ENCODE measurements at places on chromosomes 2 and 18.

- DNase-seq, result no peak
Observed at GRCh38 chr2:196989496-196989895, 63.0 kb upstream of the PGAP1 start.

- no peak for DNase-seq
Observed at GRCh38 chr2:147844697-147845410, at the start of gene ACVR2A. Gene ACVR2A, plus strand, starts transcription at chr2:147845029. Its CDS starts 124 bp downstream, at chr2:147845153.

- DNase-seq, result no peak
Observed at GRCh38 chr18:65343571-65343970, 407.2 kb upstream of the CDH7 start.

GRCh38 chr2:57806449-57806968 lies 240.1 kb upstream of the VRK2 start:
- DNase-seq, result no peak

- DNase-seq, result no peak
Observed at GRCh38 chr2:73697606-73698005, 39.5 kb downstream of the TPRKB start.

DNA sequence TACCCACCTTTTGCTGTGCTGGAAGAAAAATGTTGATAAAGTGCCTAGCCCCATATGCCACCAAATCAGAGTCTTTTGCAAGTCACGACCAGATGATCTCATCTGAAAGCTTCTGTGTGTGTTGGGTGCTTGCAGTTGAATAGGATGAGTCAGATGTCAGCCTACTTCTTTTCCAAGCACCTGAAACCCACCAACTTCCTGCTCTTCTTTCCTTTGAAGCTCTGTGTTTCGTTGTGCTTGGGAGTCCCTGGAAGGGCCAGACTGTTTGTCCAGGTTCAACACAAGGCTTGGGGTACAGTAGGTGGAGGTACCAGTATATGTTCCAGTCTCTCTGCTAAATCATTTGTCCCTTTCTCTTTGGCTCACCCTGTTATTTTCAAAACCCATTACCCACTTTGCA lies 36.8 kb upstream of the LCLAT1 start:
- peak; percentile 75 for DNase-seq

DNA sequence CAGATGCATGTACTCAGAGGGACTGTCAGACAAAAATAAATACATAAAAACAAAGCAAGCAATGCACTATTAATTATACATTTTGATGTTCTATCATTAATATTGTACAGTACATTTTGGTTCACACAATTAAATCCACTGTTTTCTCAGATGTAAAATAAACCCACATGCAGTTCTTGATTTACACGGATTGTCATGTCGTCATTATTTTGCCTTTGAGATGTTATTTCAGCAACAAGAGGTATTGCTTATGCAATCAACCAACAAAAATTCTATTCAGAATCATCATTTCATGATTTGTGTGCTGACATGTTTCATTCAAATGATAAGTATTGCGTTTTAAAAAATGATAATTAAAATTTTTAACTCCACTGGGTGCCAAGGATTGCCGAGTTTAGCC lies 79.2 kb downstream of the TSHZ1 start:
- no peak for DNase-seq

DNA sequence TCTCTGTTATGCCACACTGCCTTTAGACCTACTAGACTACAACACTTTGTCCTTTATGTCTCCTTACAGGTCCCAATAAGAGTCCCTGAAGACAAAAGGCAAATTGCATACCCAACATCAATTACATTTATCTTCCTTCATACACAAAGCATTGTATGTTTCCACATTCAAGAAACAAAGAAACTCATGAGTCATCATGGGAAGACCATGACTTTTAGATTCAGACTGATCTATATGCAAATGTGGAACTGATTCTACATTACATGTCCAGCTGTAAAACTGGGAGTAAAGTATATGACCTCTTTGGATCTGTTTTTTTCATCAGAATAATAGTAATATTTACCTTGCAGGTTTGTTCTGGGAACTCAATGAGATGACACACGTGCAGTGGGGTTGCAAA lies 25.2 kb upstream of the HNMT start:
- no peak for DNase-seq

GRCh38 chr2:70069049-70069448 lies 18.2 kb upstream of the PCBP1 start:
- no peak for DNase-seq

- no peak for DNase-seq
Observed at GRCh38 chr2:195408196-195408595, 248.8 kb upstream of the SLC39A10 start.

- no peak for DNase-seq
Observed at GRCh38 chr2:111178296-111178695, 57.6 kb downstream of the BCL2L11 start.

GRCh38 chr18:63470751-63471150 lies 6.0 kb upstream of the SERPINB5 start:
- DNase-seq, result no peak

GRCh38 chr2:13682540-13683272 lies 949.8 kb upstream of the LRATD1 start:
- no peak for DNase-seq

DNA sequence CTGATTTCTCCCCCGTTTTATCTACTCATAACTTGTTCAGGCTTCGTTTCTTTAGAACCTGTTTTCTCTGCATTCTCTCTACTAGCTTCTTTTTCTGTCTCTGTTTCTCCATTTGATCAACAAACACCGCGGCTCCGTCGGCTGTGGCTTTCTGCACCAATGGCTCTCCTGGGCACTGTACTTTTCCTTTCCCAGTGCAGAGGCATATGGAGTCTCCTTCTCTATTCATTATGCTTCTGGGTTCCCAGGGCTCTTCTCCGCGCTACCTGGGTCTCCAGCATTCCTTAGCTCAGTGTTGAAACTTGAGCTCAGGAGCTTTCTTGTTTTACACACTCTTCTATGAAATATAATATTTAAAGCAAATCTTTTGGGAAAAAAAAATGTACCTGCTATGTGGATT lies 196.6 kb upstream of the SOX11 start:
- no peak for DNase-seq

DNA sequence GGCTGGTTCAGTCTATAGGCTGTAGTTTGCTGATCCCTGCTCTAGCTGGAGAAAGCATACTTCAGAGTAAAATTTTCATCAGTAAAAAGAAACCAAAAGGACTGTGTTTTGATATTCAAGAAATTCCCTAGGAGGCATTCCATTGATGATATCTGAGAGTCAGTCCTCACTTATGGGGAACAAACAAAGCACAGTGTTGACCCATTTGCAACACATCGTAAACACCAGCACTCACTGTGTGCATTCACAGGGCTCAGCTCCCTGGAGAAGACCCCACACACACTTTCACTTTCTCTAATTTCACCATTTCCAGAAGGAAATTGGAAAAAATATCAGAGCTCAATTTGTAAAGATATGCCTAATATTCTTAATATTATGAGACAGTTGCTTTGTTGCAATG lies 147.1 kb downstream of the PIEZO2 start:
- no peak for DNase-seq

GRCh38 chr2:155062250-155062921 lies 363.9 kb downstream of the KCNJ3 start:
- DNase-seq, result no peak

- DNase-seq, result no peak
Observed at GRCh38 chr2:237896507-237896892, 37.1 kb downstream of the RAMP1 start.

GRCh38 chr2:62114564-62114963 lies 81.4 kb upstream of the B3GNT2 start:
- DNase-seq, result no peak

DNA sequence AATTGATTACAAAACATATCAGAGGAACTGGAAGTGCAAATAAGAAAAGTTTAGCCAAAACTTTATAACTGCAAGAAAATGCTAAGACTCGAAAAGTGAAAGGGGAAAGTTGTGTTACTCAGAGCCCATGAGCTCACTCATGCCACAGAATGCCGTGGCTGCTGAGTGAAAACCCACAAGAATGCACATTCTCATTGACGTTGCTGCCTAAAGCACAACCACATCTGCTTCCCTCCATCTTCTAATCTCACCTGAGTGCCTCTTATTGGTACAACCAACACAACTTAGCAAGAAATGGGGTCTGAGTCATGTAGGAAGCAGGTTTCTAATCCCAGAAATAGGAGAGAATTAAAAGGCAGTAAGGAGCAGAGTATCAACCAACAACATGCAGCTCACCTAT lies 259.7 kb downstream of the LNPK start:
- no peak for DNase-seq

- DNase-seq, result no peak
Observed at GRCh38 chr18:7980136-7980535, 413.0 kb downstream of the PTPRM start.

DNA sequence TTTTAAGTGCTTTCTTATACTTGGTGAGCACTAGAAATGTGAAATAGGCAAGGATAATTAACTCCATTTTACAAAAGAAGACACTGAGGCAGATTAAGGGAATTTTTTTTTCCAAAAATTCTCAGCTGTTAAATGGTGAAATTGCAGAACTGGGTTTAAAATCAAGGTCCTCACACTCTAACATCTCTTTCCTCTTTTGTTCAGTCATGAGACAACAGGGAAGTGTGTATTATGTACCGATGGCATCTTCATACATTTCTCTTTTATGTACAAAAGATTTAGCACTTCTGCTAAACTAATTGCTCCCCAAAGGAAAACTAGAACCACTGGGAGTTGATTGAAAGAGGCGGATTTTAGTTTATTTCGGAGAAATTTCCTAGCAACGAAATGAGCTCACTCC lies 203.0 kb downstream of the SETBP1 start:
- no peak for DNase-seq
